ENCODE measurements at places on chromosomes 12 and 14.
A peak's percentile ranks its signal among the peaks of the same experiment; 100 is the strongest.

- no peak for DNase-seq
Measured at GRCh38 chr14:44412858-44413569, 94.1 kb downstream of the FSCB start.

- DNase-seq = peak; percentile 26
Measured at GRCh38 chr12:10392394-10392930, 2.6 kb upstream of the KLRK1 start.

- DNase-seq = no peak
Measured at GRCh38 chr14:65344011-65344410, 68.5 kb upstream of the FUT8 start.

GRCh38 chr14:39145266-39145966 lies 24.7 kb downstream of the TRAPPC6B start:
- no peak for DNase-seq

GRCh38 chr12:118377884-118378470 lies 1.6 kb downstream of the SUDS3 start:
- peak; percentile 71 for DNase-seq

GRCh38 chr12:7346551-7347225 lies 42.8 kb downstream of the ACSM4 start:
- no peak for DNase-seq

- DNase-seq = no peak
Measured at GRCh38 chr12:18387706-18388105, 126.4 kb downstream of the PIK3C2G start.

DNA sequence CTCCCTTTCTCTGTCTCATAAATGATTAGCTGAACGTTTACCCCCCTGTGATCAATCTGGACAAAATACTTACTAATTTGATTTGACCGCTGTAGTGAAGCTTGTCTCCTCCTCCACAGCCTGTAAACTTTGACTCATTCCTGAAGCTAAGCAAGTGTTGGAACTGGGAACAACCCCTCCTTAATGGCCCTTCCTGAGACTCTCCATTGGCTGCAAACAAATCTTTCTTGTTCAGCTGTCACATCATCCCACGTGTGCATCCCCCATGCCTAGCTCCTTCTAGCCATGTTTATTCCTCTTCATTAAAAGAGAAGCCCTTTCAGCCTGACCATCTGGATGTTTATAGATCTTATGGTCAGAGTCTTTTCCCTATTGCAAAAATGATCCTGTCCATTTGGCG lies 281.2 kb downstream of the RGS6 start:
- DNase-seq = no peak
